Natural killer cell (primary cell): ENCODE measurements at places on chromosomes 6 and 20. TPM values are rescaled to one million over a fixed set of nuclear protein-coding genes. Genes with fewer than 3 reads are reported as not detected.
A peak's percentile ranks its signal among the peaks of the same experiment; 100 is the strongest.

DNA sequence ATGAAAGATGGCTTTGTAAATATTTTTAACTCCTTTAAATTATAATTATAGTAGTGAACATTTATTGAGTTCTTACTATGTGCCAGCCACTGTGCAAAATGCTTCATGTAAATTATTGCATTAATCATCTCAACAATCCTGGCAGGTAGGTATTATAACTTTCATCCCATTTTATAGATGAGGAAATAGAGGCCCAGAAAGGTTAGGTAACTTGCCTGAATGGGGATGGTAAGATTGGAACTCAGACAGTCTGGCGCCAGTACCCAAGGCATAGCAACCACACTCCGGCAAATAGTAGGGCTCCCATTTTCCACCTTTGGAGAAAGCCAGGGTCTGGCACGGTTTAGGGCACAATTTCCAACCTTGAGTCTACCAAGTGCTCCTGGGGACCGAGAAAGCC, 129.8 kb downstream of the VEGFA start:
- no peak for DNase-seq

GRCh38 chr20:39939241-39939865, 749.7 kb downstream of the MAFB start:
- DNase-seq, result no peak

DNA sequence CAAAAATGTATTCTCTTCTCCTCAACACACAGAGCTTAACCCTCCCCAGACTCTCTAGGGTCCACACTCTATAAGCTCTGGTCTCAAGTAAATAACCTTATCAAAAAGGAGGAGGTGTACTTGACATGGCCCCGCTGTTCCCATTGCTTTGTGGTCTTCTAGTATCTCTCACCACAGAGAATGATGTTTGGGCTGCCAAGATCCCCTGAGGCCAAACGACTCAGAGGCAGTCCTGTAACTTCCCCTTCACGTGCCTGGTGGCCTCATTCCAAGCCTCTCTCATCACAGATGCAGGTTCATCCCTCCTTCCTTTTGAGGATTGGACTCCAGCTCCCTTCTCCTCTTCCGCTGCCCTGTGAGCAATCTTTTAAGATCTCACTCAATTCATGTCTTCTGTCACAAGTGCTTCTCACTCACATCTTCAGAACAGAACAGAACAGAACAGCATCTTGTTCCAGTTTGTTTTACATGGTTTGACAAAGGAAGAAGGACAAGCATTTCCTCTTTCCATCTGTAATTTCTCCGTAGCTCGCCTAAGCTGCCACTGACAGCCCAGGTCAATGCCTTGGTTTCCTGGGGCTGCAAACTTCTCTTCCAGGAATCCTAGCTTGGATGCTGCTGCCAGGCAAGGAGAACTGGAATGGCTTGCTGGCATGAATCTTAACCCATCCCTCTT, 541.5 kb downstream of the CD83 start:
- DNase-seq, result no peak

DNA sequence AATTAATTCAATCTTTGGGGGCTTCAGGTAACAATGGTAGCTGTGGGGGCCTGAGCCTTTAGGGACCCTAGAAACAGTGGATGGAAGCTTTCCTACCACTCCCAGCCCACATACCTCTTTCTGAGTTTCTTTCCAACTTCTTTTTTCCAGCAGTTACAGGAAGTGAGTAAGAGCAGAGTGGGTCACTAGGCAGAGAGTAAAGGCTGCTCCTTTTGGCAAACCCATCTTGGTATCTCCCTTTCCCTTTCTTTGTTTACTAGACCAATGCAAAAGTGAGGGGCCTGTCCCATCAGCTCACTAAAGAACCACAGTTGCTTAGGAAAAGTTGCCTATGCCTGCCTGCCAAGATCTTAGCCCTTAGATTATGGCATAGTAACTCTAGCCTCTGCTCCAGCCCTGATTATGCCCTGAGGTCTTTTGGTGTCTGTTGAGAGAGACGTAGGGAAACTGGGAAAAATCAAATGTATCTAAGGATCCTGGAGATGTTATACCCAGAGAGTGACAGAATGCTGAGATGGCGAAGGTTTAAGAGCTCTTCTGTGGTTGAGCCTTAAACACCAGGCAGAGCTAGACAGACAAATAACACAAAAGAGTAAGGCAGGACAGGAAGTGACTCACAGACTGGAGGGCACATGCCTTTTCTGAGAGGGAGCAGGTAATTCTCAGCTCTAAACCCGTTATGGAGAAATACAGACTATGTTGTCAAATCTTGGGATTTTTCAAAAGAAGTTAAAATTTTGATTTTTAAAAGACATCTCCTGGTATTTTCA, 31.3 kb downstream of the TRMT6 start:
- DNase-seq, result peak; percentile 44

DNA sequence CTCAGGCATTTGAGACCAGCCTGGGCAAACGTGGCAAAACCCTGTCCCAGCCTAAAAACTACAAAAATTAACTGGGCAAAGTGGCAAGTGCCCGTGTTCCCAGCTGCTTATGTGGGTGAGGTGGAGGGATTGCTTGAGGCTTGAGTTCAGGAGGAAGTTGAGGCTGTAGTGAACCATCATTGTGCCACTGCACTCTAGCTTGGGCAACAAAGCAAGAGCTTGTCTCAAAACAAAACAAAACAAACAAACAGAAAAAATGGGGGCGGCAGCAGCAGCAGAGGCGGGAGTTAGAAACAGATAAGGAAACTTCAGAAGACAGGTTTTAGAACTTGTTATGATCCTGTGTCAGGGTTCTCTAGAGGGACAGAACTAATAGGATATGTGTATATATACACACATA, 49.0 kb downstream of the SCAF8 start:
- DNase-seq, result no peak

SEMG1 gene
- not detected for total RNA-seq

CLDN20 gene
- not detected for total RNA-seq

DEFB124 gene
- total RNA-seq, result not detected
